Peyer's patch (tissue), 4 donors: ENCODE measurements at places on chromosomes 2 and 18. TPM values are rescaled to one million over a fixed set of nuclear protein-coding genes. Genes with fewer than 3 reads are reported as not detected.

SPC25 gene
- total RNA-seq: not detected

TUBA3E gene
- total RNA-seq: not detected

RTP5 gene
- not detected for total RNA-seq

TTL gene
- 15.6 TPM for total RNA-seq

CPO gene
- 585 TPM for total RNA-seq

CCL20 gene
- 5.1 TPM for total RNA-seq

HOXD4 gene
- total RNA-seq: 1.7 TPM

IKZF2 gene
- 8.3 TPM for total RNA-seq

RNF125 gene
- 1.7 TPM for total RNA-seq

AQP12A gene
- 9.2 TPM for total RNA-seq

GRCh38 chr2:101152272-101153076 is 1.3 kb upstream of the TBC1D8 start:
- peak; percentile 66 for DNase-seq

- DNase-seq: no peak
Observed at GRCh38 chr18:55968550-55968949, 380.6 kb upstream of the TCF4 start.

DNA sequence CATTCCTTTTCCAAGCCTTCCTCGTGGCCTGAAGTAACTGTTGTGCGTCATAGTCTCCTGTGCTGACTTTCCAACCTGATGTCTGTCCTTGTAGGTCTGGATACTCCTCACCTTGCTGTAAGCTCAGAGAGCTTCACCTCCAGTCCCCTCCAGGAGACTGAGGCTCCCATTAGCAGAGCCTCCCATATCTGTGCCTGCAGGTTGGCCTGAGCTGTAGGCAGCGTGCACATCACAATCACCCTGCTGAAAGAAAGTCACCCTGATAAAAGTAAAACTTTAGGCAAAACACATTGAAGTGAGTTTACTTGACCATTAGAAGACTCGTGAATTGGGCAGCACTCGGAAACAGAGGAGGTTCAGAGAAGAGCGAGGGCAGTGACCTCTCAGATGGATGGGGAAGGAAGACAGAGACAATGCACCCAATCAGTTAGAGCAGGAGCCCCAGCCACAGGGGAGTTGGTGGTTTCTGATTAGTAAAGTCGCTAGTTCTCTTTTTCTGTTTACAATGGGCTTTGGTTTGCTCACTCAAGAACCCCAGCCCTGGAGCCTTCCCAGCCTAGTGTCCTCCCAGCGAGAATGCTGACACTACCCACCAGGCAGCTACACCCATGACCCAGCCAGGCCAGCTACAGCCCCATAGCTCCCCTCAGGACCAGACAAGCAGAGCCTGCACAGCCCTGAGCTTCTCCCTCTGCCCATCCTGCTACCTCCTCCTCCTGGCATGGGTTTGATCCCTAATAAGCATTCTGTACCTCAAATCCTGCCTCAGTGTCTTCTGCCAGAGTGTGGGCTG is 12.1 kb upstream of the TPO start:
- no peak for DNase-seq

DNA sequence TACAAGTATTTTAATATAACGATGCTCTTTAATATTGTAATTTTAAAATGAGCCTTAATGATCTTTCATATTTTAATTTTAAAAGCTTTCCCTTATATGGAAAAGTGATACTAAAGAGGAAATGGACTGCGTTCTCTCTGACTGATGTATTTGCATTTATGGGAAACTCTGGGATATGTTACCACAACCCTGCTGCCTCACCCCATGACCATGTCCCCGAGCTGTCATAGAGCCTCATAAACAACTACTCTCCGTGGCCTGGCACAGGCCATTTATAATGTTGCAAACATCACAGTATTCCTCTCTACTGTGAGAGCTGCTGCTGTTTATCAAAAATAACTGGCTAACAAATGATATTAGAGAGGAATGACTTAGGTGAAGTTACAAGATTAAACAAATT is 75.8 kb upstream of the SEC11C start:
- DNase-seq: no peak

- DNase-seq: no peak
Observed at GRCh38 chr2:27025281-27025800, 7.4 kb upstream of the TMEM214 start.

GRCh38 chr2:86140969-86141392 is 34.9 kb downstream of the PTCD3 start:
- no peak for DNase-seq

GRCh38 chr18:58180738-58181353 is 136.8 kb downstream of the NEDD4L start:
- peak; percentile 56 for DNase-seq

DNA sequence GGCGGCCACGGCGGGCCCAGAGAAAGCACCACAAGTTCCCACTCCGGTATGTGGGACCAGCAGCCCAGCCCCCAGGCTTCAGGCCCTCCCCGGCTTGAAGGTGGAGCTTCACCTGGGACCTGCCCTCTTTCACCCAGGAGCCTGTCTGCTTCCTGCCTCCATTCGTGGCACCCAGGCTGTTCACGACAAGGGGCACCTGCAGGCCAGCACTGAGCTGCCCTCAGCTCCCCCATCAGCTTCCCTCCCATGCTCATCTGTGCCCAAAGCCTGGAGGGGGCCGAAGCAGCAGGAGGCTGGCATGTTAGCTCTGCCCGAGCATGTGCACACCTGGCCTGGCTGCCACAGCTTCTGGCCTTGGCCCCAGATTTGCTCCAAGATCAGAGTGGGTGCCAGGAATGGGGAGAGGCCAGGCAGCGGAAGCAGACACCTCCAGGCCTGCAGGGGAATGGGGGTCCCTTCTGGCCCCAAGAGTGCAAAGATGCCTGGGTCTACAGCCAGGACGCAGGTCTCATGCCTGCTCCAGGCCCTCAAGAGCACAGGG is 312.4 kb upstream of the SYT4 start:
- no peak for DNase-seq

- DNase-seq: peak; percentile 79
Observed at GRCh38 chr2:233354971-233355574, 779 bp downstream of the DGKD start.

- DNase-seq: no peak
Observed at GRCh38 chr18:75544051-75544481, 116.6 kb upstream of the SMIM21 start.

- no peak for DNase-seq
Observed at GRCh38 chr2:61811821-61812220, 42.0 kb downstream of the FAM161A start.

DNA sequence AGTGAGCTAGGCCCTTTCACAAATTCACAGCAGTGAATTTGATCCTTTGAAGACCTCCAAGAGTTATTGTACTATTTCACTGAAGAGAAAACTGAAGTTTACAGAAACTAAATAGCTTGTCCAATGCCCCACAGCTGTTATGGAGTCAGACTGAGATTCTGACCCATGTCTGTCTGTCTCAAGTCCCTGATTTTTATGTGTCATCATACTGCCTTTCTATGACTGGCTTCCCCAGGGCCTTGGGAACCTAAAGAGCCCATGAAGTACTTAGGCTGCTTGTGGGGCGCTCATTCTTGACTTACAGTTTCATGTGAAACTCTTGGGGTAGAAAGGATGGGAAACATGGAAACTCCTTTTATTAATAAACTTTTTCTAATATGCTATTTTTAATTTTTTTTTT is 107.7 kb downstream of the ATL2 start:
- DNase-seq: no peak

GRCh38 chr2:164737612-164738081 is 104.0 kb downstream of the COBLL1 start:
- peak; percentile 82 for DNase-seq

DNA sequence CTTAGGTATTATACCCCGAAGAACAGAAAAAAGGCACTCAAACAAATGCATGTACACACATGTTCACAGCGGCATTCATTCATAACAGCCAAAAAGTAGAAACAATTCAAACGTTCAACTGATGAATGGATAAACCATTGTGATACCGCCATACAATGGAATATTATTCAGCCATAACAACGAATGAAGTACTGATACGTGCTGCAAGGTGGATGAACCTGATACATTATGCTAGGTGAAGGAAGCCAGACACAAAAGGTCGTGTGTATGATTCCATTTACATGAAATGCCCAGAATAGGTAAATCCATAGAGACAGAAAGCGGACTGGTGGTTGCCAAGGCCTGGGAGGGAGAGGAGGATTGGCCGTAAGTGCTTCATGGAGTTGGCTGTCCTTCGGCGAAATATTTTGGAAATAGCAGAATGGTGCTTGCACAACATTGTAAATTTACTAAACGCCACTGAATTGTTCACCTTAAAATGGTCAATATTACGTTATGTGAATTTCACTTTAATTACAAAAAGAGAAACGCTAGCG is 750 bp upstream of the RMP24 start:
- no peak for DNase-seq

- no peak for DNase-seq
Observed at GRCh38 chr2:54076586-54076985, 38.8 kb upstream of the ACYP2 start.

DNA sequence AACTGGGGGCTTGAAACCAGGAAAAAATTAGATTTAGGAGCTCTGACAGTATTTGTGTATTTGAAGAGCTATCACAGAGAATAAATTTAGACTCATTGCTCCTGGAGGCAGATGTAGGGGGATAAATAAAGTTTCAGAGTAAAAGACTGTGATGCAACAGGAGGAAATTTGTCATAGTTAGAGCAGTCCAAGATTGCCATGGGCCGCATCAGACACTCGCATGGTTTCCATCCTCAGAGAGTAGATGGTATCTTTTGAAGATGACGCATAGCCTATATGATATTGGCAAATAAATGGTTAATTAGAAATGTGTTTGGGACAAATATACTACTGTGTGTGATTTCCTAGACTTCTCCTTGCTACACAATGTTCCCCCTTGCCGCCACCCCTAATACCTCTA is 170.5 kb downstream of the FTCDNL1 start:
- DNase-seq: no peak

- no peak for DNase-seq
Observed at GRCh38 chr2:216923706-216924105, 63.8 kb upstream of the TNP1 start.

GRCh38 chr2:231854616-231855125 is 68.4 kb downstream of the COPS7B start:
- DNase-seq: no peak

GRCh38 chr2:175500255-175500654 is 318.7 kb upstream of the ATP5MC3 start:
- no peak for DNase-seq

- no peak for DNase-seq
Observed at GRCh38 chr2:98538280-98539041, 69.9 kb downstream of the COA5 start.

DNA sequence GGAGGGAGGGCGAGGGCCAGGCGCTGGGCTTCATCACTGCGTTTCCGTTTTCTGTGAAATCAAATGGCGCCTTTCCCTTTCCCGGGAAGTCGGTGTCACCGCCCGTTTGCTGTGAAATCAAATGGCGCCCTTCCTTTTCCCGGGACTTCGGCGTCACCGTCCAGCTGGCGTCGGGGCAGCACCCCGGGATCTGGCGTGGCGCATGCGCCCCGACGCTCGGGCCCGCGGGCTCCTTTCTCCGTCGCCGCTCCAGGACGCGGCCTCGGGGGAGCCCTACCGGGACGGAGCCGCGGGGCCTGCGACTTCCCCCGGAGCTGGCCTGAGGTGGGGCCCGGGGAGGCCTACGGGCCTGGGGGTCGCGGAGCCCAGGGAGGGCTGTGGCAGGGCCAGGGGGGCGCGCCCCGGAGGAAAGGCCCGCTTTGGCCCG is at the start of gene FAM228A:
Gene FAM228A (plus strand): TSS at position 203 of the 427 bp plus-strand sequence. CDS start 428 bp downstream, outside the sequence.
- no peak for DNase-seq

DNA sequence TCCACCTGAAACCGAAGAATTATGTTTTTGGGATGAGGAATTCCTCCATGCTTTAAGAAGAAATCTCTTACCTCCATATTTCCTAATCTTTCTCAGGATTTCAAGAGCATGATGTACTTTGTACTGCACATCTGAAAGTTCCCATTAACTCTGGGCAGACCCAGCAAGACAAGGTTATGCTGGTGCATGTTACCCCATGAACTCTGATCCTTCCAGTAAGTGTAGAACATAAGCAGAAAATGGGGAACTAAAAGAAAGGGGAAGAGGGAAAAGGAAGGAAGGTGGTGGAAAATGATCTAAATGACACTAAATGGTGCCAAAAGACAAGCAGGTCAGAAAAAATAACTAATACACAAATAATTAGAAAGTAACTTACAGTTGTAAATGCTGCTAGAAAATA is 50.7 kb downstream of the STRN start:
- no peak for DNase-seq

DNA sequence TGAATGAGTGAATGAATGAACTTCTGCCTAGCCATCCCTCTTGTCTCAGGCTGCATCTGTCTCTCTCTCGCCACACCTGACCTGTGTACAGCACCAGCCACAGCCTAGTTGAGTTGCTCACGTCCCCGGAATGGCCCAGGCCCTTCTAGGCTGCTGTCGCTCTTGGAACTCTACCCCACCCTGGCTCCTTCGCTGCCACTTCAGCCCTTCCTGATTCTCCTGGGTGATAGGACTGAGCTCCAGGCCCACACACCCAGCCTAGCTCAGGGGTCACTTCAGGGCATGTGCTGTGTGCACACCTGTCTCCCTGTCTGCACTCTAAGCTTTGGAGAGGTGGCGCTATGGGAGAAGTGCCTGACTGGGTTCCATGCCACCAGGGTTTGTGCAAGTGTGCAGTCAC is 236.6 kb downstream of the GLI2 start:
- DNase-seq: no peak

- DNase-seq: no peak
Observed at GRCh38 chr2:151181524-151181923, 80.1 kb downstream of the RBM43 start.

- no peak for DNase-seq
Observed at GRCh38 chr2:116467243-116467642, 1347.2 kb upstream of the DDX18 start.

DNA sequence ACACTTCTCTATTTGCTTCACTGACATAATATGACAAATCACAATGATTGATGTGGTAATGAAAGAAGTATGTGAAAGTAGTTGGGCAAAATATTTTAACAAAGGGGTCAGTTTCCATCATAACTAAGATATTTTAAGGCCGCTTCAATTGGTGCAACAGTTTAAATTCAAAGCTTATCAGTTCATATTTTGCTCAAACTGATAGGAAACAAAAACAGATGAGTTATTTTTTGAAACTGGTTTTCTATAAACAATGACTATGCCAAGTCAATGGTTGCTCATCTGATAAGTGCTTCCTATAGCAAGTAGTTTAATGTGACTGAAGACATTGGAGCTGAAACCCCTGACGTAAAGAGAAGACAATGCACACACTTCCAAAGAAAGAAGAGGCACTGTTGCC is 1290.7 kb downstream of the SUCLG1 start:
- no peak for DNase-seq
